ENCODE measurements at places on chromosomes 2 and 18.

- no peak for DNase-seq
Observed at GRCh38 chr2:100214265-100214971, 72.0 kb upstream of the AFF3 start.

GRCh38 chr2:30559544-30560275 lies 112.7 kb downstream of the LCLAT1 start:
- no peak for DNase-seq

DNA sequence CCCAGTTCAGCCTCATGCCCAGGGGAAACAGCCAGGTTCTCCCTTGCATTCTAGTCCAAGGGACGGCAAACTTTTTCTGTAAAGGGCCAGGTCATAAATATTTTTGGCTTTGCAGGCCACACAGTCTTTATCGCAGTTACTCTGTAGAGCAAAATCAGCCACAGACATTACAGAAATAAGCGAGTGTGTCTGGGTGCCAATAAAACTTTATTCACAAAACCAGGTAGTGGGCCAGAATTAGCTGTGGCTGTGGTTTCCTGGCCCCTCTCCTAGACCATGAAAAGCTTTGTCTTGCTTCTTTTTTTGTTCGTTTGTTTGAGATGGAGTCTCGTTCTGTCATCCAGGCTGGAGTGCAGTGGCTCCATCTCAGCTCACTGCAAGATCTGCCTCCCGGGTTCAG lies 80.1 kb downstream of the EIPR1 start:
- DNase-seq = no peak

DNA sequence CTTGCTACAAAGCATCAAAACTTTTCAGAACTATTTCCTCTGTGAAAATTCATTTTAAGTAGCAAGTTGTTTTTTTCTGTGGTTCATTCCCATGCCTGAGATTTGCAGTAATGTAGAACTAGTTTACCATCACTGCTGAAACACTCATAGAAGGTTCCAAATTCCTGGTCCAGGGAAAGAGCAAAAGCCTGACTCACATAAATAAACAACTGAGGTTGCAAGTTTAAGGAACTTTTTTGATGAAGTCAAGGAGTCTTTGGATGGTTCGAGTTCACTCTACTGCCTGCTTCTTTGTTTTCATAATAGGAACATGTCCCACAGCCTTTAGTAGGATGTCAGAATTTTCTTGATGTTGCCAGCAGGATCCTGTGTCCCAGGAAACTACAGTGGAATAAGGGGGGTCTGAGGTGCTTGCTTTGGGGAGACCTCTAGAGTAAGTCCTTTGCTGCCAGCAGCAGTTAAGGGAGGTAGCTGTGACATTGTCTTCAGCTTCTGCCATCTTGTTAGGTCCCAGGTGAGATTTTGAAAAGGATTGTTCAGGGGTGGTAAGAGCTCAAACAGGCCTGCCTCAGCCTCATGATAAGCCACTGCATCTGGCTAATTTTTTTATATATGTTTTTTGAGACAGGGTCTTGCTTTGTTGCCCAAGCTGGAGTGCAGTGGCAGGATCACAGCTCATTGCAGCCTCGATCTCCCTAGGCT lies 43.9 kb downstream of the ACSL3 start:
- DNase-seq = no peak

DNA sequence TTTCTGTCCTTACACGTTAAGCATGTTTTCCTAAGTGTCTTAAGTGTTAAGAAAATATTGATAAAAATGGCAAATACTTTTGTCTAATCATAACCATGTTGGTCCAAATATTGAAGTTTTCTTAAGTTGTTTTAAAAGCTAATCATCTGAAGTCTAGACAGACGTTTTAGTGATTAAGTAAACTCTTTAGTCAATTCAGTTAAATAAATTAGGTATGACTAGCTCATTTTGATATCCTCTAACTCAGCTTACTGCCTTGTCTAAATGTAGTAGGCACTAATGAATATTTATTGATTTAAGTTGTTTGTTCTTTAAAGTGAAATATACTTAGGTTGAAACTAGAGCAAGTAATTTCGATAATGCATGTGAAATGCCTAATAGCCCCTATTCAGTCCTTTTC lies 471.8 kb upstream of the CHST9 start:
- DNase-seq = no peak

DNA sequence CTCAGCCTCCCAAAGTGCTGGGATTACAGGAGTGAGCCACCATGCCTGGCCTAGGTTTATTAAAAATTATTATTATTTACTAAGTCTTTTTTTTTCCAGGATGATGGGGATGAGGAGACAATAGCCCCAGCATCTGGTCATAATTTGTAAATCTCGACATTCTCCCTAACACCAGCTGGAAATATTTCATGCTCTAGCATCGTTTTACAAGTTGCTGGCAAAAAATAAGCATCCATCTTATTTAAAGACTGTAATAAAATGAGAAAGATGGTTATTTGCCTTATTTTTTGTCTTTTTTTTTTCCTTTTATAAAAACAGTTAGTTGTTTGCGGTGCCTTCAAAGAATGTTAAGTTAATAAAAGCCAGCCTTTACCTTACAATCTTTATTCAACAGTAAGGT lies 56.7 kb downstream of the SF3B1 start:
- no peak for DNase-seq

DNA sequence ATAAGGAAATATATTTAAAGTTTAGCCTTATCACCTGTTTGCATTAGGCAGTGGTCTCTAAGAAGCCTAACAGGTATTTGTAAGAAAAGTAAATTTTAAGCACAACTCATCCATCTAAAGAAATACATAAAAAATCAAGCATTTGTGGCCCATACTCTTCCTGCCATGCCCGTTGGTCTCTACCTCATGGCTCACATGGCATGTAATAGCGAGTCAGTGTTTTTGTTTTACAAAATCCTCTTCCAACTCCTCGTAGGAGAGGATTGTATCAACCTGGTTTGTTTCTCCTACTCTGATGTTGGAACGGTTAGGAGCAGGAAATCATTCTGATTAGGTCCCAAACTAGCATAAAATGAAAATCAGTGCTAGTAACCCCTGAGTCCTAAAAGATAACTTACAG lies 91.8 kb downstream of the FMNL2 start:
- no peak for DNase-seq

- DNase-seq = no peak
Observed at GRCh38 chr18:64695851-64696553, 547.1 kb upstream of the LINC00305 start.

- DNase-seq = no peak
Observed at GRCh38 chr18:76721207-76721996, 101.0 kb upstream of the ZNF236 start.

- DNase-seq = no peak
Observed at GRCh38 chr2:43412114-43412753, 183.6 kb downstream of the THADA start.

GRCh38 chr2:212958133-212958532 lies 193.3 kb downstream of the IKZF2 start:
- DNase-seq = no peak

- DNase-seq = no peak
Observed at GRCh38 chr18:74895686-74896085, 298.0 kb downstream of the ZNF407 start.

- DNase-seq = no peak
Observed at GRCh38 chr2:134402410-134402809, 148.5 kb downstream of the MGAT5 start.

GRCh38 chr2:199765646-199766045 lies 85.3 kb downstream of the FTCDNL1 start:
- no peak for DNase-seq

DNA sequence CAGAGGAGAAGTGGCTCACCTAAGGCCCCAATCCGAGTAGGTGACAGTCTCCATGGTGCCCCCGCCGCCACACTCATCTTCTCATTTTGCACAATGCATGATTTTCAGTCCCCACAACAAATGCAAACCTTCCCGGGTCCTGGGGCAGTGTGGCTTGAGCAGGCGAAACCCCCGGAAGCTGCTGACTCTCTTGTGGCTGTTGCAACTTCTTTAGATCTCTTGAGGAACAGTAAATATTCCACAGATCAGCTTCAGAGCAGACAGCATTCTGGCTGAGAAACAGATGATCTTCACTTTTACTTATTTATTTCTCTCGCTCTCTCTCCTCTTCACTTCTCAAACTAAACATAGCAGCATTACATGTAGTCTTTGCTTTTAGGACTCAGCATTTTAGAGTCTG lies 51.9 kb downstream of the ASAP2 start:
- DNase-seq = no peak

DNA sequence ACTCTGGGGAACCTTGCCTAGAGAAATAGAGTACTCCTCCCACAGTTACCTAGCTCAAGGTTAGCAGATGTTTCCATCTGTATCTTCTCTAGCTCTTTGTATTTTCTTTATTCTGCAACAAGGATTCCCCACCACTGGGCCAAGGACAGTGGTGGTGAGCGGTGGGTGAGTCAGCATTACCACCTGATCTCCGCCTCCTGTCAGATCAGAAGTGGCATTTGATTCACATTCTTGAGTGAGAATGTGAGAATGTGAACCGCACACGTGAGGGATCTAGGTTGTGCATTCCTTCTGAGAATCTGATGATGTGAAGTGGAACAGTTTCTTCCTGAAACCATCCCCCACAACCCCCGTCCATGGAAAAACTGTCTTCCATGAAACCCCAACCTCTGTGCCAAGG lies 9.0 kb downstream of the EPB41L3 start:
- DNase-seq = no peak

DNA sequence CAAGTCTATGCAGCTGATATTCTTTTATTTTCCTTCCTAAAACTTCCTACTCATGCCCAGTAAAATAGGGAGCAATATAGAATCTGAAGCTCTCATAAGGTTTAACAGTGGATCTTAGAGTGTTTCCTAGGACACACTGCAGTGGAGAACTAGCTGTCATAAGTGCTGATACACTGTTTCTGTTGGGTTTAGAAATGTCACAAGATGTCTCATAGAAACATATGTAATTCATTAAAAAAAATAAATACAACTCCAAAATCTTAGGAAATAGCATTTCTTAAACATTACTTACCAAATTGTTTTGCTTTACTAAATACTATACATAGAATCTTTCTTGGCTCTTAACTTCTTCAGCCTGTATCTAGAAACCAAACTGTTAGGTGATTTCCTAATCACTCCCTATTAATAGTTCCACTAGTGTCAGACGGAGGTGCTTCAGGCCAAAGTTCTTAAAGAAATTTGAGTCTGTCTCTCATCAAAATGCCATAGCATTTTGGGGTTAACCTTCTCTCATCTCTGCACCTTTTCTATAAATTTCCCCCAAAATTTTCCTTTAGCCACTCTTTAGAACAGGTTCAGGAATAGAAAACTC lies 93.7 kb downstream of the CERKL start:
- DNase-seq = no peak

- peak; percentile 19 for DNase-seq
Observed at GRCh38 chr2:8539743-8540551, 141.9 kb upstream of the ID2 start.

- no peak for DNase-seq
Observed at GRCh38 chr2:134234535-134234934, 19.3 kb upstream of the MGAT5 start.

DNA sequence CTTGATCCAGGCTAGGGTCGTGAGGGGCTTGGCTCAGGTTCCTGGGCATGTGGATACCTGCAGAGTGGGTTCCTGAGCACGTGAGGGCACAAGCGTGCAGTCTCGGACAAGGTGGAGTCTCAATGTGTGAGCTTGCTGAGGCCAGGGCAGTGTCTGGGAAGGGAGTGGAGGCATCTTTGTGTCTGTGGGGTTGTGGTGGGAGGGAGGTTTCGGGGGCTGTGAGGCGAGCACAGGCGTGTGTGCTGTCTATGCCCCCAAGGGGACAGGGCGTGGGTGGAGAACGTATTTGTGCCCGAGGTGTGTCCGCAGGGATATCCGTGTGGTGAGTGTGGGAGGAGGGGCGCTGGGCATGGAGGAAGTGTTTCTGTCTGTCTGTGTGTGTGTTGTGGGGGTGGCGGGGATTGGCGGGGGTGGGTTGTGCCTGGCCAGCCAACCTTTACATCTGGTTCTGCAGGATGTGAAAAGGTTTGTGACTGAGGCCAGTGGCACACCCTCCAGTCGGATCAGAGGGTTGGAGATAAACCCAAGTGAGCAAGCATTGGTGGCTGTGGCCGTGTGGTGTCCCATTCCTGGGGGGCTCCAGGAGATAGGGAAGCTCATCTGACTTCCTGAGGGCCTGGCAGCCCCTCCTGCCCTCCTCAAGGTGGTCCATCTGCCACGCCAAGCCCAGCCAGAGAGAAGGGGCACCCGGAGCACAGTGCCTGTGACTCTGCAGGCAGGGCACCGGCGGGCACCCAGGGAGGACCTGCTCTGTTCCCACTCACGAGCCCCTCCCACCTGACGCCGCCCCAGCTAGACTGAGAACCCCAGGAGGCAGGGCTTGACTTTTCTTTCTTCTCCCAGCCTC lies 57.1 kb downstream of the ZFP36L2 start:
- DNase-seq = no peak

GRCh38 chr2:215320679-215321078 lies 8.8 kb downstream of the ATIC start:
- DNase-seq = no peak

DNA sequence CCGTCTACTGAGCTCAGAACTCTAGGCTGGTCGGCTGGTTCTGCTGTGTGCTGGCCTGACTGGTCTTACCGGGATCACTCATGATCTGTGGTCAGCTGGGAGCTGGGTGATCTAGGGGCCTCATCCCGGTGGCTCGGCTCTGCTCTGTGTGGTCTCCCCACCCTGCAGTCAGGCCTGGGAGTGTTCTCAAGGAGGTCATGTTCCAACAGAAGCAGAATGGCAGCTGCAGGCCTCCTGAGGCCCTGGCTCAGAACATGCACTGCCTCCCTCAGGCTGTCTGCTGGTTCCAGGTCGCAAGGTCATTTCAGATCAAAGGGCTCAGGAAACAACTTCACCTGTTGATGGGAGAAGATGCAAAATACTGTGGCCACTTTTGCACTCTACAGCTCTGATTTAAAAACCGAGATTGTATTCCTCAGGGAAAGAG lies 81.1 kb upstream of the RFX8 start:
- DNase-seq = no peak

DNA sequence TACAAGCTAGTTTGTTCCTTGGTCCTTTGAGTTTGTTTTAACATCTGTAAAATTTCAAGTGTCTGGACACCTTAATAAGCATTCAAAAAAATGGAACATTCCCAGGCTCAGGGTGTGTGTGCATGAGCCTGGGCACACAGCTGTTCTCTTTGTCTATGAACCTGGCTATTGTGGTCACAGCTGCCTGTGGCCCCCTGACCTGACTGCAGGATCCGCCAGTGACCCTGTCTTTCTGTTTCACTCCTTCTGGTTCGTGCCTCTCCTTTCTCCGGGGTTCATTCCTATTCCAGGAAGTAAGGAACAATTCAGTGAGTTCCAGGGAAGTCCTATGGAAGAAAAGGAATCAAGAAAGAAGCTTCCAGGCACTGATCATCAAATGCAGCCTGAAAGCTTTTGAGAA lies 35.6 kb downstream of the VWA3B start:
- no peak for DNase-seq

- DNase-seq = no peak
Observed at GRCh38 chr2:51149725-51150124, 117.8 kb upstream of the NRXN1 start.

DNA sequence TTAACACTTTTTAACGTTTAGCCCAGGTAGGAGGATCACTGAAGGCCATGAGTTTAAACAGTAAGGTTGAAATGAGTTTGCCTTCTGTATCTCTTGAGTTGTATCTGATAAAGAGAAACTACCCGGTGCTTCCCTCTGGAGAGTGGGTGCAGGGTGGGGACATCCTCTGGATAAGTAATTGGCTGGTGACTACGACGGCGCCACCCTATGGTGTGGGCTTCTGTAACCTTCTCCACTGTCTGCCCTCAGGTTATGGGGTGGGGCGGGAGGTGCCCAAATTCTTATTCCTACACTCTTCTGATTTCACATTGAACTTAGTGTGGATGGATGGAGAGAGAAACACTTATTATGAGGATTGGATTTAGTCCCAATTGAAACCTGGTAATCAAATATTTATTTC lies 68.8 kb downstream of the LDLRAD4 start:
- no peak for DNase-seq

Measured in RWPE2 (cell line).